ENCODE measurements at places on chromosomes 6 and 20.

- DNase-seq, result no peak
Observed at GRCh38 chr6:147078602-147079001, 125.6 kb upstream of the STXBP5 start.

- peak; percentile 79 for DNase-seq
Observed at GRCh38 chr6:49531774-49532569, 18.5 kb upstream of the C6orf141 start.

DNA sequence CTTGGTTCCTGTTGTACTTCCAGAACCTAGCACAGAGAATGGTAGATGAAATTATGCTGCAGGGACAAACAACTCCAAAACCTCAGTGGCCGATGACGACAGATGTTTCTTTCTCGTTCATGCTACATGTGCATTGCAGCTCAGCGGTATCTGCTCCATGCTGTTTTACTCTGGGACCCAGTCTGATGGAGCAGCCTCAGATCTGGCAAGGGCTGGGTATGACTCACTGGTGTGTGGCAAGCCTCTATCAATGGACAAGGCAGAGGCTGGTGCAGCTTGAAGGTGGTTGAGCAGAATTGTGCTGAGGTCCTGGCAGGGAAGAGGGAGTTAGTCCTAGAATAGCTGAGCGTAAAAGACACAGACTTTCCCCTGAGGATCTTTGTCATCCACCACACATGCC, 10.3 kb upstream of the BLCAP start:
- DNase-seq, result peak; percentile 63

DNA sequence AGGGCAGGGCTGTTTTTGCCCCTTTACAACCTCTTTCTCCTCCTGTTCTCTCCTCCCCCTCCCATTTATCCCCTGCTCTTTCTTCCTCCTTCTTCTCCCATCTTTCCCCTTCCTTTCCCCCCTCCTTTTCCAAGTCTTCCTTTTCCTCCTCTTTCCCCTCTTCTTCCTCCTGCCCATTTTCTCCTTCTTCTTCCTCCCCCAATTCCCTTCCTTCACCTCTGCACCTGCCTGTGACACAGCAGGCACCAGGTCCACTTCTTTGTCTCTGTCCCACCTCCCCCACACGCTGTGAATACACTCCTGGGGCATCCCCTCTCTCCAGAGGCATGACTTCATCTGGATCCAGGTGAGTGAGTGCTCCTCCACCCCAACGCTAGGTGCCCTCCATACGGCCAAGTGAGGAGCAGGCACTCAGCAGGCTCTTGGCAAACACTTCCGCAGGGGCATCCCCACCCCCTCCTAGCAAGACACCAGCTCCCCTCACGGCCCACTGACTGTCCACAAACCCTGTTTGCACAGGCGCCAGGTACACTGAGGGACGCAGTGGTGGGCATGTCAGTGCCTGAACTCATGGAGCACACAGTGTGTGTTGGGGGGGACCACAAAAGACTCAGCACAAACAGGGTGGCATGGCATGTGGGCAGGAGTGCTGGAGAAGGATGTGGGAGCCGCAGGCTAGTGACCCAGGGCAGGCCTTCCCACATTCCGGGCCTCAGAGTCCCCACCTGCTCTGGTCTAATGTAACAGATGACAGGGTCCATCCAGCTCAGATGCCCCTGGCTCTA, 10.7 kb upstream of the TLDC2 start:
- DNase-seq, result no peak

GRCh38 chr6:37039958-37040357, 34.5 kb downstream of the FGD2 start:
- DNase-seq, result no peak

GRCh38 chr20:38094373-38094891, 60.9 kb downstream of the RPRD1B start:
- DNase-seq, result peak; percentile 86

DNA sequence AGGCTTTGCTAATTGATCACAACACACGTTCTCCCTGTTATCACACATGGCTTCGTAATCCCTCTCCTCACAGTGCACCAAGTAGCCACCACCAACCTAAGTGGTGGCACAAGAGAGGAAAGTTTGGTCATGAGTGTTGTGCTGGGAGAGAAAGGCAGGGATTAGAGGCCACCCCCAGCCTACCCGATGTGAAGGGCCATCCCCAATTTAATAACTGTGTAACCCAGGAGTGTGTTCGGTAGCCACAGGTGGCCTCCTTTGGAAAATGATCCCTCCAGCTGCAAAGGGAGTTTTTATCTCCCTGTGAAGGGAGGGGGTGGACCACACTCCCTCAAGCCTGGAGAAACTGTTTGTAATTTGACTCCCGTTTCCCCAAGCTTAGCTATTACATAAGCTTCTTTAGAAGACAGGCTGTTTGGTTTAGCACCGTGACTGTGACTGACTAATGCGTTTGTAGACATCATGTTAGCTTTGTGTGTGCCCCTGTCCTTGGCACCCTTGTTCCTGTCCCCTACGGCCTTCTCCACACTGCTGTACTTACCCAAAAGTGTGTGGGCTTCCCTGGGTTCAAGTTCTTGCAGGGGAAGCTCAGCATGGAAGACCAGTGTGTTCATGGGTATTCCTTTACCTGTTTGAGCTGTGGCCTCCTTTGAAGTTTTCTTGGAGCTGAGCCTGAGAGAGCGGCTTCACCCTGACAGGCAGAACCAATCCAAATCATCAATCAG, 20.6 kb downstream of the PPP1R16B start:
- peak; percentile 80 for DNase-seq

DNA sequence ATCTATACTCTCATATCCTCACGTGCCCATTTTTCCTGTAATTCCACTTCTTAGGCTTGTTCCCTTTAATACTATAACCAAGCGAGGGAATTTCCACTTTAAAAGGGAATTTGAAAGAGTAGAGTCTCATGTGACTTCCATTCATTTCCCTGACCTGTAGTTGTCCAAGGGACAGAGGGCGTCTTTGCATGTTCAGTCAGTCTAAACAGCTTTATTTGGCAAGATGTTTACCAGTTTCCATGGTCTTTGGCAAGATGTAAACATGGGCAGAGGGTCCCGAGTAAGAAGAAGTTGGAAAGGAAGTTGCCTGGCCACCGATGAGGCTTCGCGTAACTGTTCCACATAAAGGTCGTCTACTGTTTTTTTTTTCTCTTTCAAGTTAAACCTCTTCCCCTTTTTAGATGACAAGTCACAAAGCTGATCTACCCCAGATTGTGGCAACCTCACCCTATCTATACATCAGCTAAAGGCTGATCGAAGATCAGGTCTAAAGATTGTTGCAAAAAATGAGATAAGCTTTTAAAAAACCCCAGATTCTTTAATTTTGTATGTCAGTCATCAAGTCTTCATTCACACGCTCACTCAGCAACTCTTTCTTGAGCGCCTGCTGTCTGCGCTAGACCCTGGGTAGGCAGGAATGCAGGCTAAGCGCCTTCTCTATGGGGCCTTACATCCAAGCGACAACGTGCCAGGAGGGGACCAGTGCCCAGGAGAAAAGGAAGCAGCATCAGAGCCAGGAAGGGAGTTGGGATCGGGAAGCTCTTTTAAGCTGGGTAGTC, 31.7 kb upstream of the CCR6 start:
- DNase-seq, result no peak

- no peak for DNase-seq
Observed at GRCh38 chr20:51305316-51306052, 237.0 kb downstream of the NFATC2 start.

DNA sequence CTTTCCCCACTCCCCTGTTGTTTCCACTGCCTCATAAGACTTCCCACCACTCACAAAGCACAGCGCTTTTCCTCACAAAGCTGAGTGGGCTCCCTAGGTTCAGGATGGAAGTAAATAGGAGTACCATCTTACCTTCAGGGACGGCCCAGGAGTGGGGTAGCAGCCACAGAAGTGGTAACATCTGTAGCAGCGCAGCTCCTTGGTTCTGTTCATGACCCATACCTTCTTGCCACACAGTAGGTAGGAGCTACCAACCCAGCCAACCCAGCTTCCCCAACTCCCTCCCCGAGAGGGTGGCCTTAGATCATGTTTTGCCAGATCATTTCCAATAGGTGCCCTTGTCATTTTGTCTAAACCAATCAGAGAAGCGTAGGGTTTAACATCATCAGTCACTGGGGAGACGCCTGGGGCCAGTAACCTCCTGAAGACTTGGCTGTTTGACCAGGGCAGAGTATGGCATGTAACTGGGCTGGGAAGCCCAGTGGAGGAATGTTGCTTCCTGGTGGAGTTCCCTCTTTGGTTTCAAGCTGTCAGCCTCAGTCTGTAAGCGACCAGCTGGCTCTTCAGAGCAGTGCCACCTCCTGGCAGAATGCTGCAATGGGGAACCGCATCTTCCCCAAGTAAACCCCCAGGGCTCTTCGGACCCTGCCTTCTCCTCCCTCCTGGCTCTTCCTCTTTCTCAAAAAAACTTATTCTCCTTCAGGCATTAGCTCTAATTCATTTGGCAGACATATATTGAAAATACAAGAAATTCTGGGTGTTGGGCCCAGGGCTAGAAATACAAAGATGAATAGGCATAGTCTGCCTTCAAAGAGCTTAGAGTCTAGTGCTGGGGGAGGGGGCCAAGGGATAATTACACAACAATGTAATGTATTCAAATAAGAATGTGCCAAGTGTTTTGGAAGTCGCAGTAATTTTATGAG, at the start of gene HLA-DMA:
Gene HLA-DMA, minus strand, starts transcription at position 281 of the 923 bp plus-strand sequence. Its CDS starts 61 bp downstream, at position 220.
- DNase-seq, result peak; percentile 99

DNA sequence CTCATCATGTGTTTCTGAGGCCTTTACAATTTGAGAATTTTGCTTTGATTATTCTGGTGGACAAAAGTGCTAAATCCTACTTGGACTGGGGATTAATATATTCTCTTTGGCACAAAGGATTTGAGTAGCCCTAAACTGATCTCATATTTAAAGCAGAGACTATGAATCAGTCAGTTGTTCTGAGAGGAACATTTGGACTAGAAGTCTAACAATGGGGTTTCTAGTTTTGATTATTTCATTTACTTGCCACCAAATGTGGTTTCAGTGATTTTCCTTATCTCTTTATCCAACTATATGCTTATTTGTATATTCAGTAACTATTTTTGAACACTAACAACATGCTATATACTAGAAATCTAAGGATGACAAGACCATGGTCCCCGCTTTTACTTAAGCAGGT, 81.4 kb downstream of the PDE10A start:
- DNase-seq, result no peak

DNA sequence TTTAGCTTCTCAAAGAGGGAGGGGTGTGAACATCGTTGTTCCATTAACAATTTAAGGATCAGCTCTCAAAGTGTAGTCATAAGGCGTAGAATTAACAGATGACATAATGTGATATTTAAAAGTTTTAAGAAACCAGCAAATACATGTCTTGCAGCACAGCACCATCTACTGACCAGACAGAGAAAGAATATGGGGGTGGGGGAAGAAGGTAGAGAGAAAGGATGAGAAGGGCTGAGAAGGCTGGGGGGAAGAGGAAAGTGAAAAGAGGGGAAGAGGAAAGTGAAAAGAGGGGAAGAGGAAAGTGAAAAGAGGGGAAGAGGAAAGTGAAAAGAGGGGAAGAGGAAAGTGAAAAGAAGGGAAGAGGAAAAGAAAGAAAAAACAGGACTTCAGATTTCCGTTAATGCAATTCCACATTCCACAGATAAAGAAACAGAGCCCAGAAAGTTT, 80.9 kb downstream of the HAO1 start:
- DNase-seq, result peak; percentile 85

GRCh38 chr6:98024359-98024758, 741.3 kb upstream of the MMS22L start:
- DNase-seq, result no peak

DNA sequence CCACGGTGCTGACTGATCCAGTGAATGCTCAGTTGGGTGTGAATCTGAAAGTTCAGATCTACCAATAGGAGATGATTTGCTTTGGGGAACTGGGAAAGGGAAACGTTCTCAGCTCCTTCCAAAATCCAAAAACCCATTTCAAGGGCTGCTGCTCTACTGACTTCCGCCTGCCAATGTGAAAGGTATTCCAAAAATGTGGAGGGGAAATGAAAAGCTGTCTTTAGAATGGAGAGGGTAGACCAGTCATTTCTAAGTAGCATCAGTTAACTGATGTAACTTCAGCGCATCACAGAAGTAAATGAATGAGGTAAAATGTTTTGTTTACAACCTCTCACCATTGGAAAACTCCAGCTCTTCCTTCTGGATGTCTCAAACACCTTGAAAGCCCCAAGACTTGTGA, 19.6 kb upstream of the EYA2 start:
- DNase-seq, result no peak

GRCh38 chr20:64037498-64038213, 1.7 kb downstream of the C20orf204 start:
- DNase-seq, result no peak

GRCh38 chr20:41133709-41134361, 3.5 kb upstream of the PLCG1 start:
- DNase-seq, result no peak

GRCh38 chr6:107192830-107193229, 77.5 kb upstream of the BEND3 start:
- no peak for DNase-seq

- no peak for DNase-seq
Observed at GRCh38 chr20:19806806-19807190, 48.7 kb downstream of the RIN2 start.

DNA sequence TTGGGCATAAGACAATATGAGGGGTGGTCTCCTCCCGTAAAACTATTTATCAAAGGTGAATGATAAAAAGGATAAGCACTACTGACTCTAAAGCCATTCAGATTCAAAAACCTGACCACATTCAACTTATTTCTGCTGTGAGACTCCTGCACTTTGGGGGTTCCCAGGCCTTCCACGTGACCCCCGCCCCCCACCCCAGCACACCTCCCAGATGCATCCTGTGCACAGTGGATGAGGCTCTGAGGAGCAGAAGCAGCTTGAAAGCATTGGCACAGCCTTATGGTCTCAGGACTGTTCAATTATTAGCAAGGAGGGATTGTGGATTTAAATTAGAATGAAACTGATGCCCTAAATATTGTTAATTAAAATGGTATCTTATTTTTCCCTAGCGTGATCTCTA, 55.1 kb upstream of the SAMD5 start:
- no peak for DNase-seq

DNA sequence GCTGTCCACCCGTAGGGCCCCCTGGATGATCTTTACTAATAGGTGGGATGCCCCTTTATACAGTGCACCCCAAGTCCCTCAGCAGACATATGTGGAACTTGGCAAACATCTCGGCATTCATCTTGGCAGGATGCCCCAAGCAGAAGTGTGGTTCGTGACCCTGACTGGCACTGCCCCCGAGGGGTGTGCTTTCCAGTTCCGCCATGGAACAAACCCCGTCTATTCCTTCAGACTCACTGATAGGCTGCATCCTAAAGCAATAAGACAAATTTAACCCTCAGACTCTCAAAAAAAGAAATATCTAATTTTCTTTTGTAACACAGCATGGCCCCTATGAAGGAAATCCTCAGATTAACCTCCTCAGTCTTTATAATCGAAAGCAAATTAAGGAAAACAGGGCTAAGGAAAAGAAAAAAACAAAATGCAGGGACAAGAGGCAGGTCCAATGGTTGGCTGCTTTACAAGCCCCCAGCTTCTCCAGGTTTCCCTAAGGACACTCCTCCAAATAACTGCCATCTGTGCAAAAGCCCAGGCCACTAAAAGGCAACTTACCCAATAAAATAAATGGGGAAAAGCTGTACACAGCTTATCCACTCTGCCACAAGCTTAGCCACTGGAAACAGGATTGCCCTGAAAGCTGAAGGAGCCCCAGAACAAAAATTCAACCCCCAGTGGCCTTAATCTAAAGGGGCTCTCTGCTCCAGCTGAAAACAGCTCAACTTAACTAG, 30.5 kb upstream of the RIPK1 start:
- no peak for DNase-seq

- DNase-seq, result peak; percentile 53
Observed at GRCh38 chr6:138722425-138723371, 50.9 kb upstream of the CCDC28A start.

- peak; percentile 23 for DNase-seq
Observed at GRCh38 chr6:137024237-137024990, 20.4 kb downstream of the IL20RA start.

GRCh38 chr20:49570161-49570827, 2.4 kb upstream of the PTGIS start:
- no peak for DNase-seq
